PC-3 (cell line): ENCODE measurements at places on chromosomes 4 and X. TPM values are rescaled to one million over a fixed set of nuclear protein-coding genes. Genes with fewer than 3 reads are reported as not detected.

F8 gene
- total RNA-seq: 0.91 and 1.1 TPM in 2 replicates

DNA sequence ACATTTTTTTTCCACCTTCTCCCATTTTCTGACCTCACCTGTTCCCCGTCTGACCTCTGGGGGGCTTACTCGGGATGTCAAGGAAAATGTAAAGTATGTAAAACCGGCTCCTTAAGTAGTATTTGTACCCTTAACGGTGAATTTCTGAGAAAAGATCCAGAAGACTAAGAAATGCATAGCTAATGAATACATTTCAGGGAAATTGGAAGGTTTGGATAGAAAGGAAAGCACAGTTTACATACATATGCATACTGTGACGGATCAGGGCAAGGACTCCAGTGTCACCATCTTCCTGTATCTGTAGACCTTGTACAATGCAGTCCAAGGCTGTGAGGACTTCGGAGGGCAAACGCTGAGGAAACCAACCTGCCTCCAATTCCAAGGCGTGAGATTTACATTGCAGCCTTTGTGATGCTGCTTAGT is 2185.9 kb upstream of the TENM3 start:
- H3K36me3 ChIP-seq: no peaks in the 10 kb centered on the region
- no peak for DNase-seq
- H3K27me3 ChIP-seq: peaks cover 48% of the 10 kb centered on the region
- H3K27ac ChIP-seq: no peak overlapping the region

PSAPL1 gene
- 0.15 TPM in 1 of 2 replicates, not detected in the other for total RNA-seq

- no peaks in the 10 kb centered on the region for H3K36me3 ChIP-seq
- H3K27ac ChIP-seq: no peak overlapping the region
- DNase-seq: peak; percentile 50
- peaks cover 5% of the 10 kb centered on the region; the same call in 1 of the 2 replicates for H3K27me3 ChIP-seq
- H3K4me1 ChIP-seq: no peaks in the 10 kb centered on the region
Measured at GRCh38 chrX:133921764-133922389, 63.5 kb downstream of the GPC3 start.

- H3K36me3 ChIP-seq: no peaks in the 10 kb centered on the region
- 0 out of 2 replicates have a peak, but pooled peaks cover 3% of the 10 kb centered on the region for H3K4me1 ChIP-seq
- H3K27ac ChIP-seq: no peak overlapping the region
- no peaks in the 10 kb centered on the region for H3K27me3 ChIP-seq
- no peak overlapping the region for H3K4me3 ChIP-seq
Measured at GRCh38 chr4:6352031-6352692, 82.5 kb downstream of the WFS1 start.

- H3K27ac ChIP-seq: peak overlapping the region; percentile 45
- H3K36me3 ChIP-seq: no peaks in the 10 kb centered on the region
- peaks cover 36% of the 10 kb centered on the region for H3K4me1 ChIP-seq
- DNase-seq: peak; percentile 34
- H3K27me3 ChIP-seq: no peaks in the 10 kb centered on the region
Measured at GRCh38 chr4:140187316-140187695, 33.3 kb upstream of the MAML3 start.
